ENCODE measurements at places on chromosomes 12 and 14.

DNA sequence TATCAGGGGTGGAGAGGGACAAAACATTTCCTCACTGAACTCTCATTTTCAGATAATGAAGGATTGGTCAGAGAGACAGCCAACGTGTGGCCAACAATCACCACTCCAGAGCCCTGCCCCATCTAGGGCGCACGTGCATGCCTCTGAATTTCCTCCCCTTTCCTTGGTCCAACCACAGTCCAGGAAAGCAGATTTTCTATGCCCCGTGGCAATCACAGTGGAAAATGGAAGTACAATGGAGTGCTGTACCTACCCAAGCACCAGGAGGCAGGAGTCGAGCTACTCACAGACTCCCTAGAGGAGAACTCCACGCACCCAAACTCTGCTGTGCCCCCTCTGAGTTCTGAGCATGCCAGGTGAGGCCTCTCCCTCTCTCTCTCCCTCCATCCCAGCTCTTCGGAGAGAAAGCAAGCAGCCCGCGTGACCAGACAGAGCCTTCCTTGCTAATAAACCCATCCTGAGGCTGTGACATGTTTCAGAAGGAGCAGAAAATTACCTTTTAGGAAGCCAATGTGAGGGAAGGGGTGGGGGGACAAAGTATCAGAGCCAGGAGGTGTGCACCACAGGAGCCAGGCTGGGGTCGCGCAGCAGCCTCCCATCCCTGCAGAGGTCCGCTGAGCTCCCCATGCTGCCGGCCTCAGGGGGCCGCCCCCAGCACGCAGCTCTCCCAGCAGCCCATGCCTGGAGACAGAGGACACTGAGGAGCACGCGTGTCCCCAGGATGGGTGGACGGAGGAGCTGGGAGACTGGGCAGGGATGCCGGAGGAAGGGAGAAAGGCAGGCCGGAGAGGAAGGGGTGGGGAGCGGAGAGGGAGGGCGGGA lies 73.4 kb downstream of the PITPNM2 start:
- DNase-seq, result no peak

DNA sequence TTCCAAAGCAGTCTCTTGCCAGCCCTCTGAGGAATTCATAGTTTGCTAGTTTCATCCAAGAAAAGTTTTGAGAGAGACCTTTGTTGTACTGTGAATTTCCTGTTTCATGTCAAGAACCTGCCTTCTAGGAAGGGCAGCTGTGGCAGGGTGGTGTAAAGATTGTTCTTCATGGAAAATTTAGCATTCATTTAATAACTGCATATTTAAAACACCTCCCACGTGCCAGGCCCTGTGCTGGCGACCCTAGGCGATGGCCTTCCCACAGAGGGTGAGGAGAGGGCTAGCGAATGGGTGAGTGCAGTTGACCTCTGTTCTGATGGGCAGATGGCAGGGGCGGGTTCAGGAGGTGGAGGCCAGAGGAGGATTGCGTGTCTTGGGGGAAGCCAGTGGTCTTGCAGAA lies 43.2 kb downstream of the MLXIP start:
- DNase-seq, result no peak

DNA sequence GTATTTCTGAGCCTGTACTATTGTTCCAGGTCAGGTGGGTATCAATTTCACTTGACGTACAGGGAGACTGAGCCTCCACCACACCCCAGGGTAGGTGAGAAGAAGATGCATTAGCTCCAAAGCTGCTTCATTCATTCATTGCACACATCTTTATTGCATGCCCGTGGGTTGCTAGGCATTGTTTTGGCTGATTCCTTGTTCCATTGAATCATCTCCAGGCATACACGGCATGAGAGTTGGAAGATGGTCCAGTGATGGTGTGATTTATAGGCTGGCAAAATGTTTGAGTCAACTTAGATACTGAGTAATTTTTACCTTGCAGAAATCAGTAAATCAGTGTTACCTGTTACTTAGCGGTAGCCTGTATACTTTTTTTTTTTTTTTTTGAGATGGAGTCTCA lies 21.2 kb downstream of the KLC1 start:
- DNase-seq, result no peak

- no peak for DNase-seq
Observed at GRCh38 chr12:62861586-62861985, 73.4 kb downstream of the PPM1H start.

DNA sequence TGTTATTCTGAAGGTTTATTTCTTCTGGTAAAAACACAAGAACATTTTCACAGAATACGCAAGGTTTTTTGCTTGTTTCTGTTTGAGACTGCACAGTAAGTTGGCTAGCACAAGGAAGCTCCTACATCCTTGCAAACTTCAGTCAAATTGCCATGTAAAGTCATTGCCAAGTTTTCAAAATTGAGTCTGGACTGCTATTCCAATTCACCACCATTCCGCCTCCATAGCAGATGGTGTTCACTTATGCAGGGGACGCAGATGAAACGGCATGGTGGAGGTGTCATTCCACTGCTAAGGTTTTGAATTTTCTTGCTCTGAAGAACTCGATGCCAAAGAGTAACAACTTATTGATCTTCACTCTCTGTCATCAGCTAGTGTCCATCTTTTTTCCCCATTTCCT lies 303.9 kb upstream of the SYT1 start:
- no peak for DNase-seq

DNA sequence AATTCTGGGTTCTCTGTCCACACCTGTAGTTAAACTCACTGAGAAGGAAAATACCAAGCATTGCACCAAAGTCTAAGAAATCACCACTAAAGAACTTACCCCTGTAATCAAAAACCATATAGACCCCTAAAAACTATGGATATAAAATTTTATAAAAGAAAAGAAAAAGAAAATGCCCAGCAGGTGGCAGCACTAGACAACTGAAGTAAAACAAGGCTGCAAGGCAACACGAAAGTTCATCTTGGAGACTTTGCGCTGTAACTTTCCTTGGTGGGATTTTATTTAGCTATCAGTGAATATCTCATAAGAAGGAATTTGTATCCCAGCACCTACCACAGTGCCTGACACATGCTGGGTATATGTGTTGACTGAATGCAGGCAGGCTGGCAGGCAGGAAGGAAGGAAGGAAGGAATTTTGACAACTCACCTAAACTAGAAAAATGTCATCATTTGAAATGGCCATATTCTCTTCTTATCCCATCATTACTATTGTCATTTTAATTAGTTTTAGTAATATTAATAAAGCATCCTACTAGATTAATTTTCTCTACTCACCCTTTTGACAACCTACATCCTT lies 68.2 kb upstream of the ETV6 start:
- peak; percentile 72 for DNase-seq

GRCh38 chr12:29743801-29744200 lies 39.9 kb downstream of the TMTC1 start:
- DNase-seq, result no peak

- no peak for DNase-seq
Observed at GRCh38 chr12:74610711-74611110, 73.1 kb downstream of the ATXN7L3B start.

- no peak for DNase-seq
Observed at GRCh38 chr14:96042248-96042930, 3.2 kb downstream of the C14orf132 start.

DNA sequence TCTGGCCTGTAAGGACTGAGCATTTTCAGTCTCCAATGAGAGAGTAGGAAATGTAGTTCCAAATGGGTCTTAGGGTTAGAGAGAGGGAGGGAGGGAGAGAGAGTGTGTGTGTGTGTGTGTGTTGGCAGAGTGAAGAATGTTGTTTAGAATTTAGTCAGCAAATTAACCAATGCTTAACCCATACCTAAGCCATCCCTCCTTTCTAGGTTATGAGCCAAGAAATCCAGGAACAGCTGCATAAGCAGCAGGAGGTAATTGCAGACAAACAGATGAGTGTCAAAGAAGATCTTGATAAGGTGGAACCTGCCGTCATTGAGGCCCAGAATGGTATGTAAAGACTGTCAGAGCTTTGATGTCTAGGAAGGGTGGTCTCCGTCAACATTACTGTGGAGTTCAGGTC lies 56.9 kb downstream of the HSP90AA1 start:
- no peak for DNase-seq

DNA sequence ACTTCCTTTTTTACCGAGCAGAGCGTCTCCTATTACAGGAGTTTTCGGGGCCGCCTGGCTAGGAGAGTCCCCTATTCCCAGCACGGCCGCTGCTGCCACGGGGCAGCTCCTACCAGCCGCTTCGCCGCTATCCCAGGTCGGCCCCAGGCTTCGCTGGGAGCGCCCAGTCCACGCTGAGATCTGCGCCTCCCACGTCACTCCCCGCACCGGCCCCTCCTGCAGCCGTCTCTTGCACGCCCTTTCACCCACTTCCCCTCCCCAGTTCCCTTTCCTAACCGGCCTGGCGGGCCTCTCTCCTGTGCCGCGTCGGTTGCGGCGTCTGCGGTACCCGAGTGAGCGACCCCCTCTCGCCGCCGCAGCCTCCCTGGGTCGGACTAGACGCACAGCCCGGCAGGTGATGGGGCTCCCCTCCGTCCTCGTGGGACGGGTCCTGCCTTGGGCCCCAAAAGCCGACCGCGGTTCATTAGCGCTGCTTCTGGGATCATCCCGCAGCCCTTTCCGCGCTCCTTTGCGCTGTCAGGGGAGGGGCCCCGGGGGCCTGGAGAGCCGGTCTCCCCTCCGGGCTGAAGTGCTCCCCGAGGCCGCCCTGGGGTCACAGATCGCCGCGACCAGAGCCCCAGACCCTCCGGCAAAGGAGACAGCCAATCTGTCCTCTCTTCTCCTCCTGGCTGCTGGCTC lies 1318.4 kb downstream of the TMEM121 start:
- peak; percentile 70 for DNase-seq

- no peak for DNase-seq
Observed at GRCh38 chr12:97456571-97457188, 5.9 kb upstream of the RMST start.

DNA sequence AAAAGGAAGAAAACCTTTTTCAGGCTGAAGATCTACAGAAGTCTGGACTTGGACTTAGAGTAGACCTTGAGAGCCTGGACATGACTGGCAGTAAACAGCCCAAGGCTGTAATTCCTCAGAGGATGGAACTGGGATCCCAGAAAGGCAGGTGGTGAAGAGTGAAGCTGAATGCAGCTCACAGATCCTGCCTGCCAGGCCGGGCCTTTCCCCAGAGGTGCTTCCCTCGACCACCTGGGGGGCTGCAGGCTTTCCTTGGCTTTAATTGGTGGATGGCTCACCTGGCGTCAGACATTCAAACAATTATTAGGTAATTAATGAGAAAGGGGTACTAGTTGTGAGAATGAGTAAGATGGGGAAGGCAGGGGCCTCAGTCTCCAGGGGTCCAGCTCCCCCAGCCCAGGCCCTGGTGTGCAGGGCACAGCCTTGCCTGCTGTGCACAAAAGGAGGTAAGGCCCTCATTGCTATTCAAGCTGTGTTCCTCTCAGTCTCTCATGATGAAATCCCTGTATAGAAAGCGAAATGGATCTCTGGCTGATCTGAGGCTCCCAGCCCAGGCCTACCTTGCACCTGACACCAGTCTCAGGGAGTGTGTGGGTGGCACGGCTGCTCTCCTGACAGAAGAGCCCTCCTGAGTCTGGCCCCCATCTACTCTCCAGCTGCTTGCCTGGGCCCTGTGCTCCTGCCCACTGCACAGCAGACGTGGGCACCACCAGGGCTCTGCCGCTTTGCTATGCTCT lies 63.0 kb upstream of the TCL1A start:
- no peak for DNase-seq

DNA sequence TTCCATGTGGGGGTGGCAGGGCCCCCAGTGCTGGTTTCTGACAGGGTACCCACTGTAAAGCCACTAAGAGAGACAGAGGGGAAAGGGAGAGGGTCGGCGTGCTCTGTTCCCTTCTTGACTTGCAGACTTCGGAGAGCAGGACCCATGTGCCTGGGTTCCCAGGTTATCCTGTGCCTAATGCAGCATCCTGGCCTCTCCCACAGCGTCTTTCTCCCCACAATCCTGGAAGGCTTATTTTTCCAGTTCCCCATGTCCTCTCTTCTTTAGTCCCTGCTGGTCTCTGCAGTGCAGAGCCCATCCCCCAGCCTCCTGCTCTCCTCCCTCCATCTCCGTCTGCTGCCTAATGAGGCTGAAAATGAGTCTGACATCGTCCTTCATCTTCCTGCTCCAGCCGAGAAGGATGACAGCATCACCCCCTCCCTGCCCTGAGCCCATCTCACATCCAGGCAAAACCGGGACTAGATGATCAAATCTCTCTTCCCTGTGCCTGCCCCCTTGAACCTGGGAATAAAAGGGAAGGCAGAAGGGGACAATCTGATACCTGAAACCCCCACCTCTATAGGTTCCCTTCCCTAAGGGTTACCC lies 15.1 kb downstream of the CALCOCO1 start:
- no peak for DNase-seq

- no peak for DNase-seq
Observed at GRCh38 chr14:66131111-66131510, 355.1 kb upstream of the CCDC196 start.

DNA sequence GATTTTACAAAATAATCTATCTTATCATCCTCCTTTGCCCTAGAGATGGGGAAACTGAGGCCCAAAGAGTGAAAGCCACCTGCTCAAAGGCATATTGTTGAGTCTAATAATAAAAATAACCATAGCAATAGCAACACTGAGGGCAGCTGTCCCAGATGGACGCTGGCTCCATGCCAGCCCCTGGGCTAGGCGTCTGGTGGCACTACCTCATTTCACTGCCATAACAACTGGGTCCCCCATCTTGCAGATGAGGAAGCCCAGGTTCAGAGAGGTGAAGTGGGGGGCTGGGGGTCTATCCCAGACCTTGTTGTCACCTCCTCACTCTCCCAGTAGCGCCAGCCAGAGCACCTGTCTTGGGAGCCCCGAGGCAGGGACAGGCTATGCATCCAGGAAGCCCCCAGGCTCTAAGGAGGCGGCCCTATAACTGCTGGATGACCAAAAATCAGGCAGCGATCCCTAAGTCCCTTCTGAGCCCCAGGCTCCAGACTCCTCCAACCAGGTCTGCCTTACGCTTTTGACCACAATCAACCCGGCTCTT lies 12.8 kb downstream of the BDKRB2 start:
- no peak for DNase-seq

DNA sequence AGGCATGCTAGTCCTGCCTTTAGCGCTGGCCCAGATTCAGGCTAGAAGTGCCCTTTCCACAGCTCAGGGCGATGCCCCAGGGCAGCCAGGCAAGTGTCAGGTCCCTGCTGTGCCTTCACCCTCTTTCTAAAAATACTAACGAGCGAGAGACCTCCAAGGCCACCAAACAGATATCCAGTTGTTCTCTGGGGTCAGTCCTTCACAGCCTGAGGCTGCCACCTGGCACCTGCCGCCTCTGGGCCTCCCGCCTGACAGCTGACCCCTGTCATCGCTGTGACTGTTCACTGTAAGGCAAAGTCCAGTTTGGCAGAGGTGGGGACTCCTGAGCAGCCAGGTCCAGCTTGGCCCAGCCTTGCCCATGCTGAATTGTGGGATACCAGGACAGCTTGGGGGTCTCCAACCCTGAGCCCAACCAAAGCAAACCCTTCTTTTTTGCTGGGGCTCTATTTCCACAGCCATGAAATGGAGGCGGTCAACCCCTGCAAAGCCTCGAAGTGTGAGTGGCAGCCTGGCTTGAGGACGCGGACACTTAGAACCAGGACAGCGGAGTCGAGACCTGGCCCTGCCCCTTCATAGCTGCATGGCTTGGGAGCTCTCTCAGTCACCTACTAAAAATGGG lies 79.9 kb downstream of the NINJ2 start:
- no peak for DNase-seq
